ENCODE measurements at places on chromosomes 2 and 18.

GRCh38 chr2:98369710-98370239 is 23.5 kb downstream of the CNGA3 start:
- DNase-seq: no peak

- no peak for DNase-seq
Observed at GRCh38 chr18:41933778-41934177, 21.3 kb upstream of the PIK3C3 start.

- no peak for DNase-seq
Observed at GRCh38 chr2:206784559-206785353, 19.4 kb downstream of the FASTKD2 start.

DNA sequence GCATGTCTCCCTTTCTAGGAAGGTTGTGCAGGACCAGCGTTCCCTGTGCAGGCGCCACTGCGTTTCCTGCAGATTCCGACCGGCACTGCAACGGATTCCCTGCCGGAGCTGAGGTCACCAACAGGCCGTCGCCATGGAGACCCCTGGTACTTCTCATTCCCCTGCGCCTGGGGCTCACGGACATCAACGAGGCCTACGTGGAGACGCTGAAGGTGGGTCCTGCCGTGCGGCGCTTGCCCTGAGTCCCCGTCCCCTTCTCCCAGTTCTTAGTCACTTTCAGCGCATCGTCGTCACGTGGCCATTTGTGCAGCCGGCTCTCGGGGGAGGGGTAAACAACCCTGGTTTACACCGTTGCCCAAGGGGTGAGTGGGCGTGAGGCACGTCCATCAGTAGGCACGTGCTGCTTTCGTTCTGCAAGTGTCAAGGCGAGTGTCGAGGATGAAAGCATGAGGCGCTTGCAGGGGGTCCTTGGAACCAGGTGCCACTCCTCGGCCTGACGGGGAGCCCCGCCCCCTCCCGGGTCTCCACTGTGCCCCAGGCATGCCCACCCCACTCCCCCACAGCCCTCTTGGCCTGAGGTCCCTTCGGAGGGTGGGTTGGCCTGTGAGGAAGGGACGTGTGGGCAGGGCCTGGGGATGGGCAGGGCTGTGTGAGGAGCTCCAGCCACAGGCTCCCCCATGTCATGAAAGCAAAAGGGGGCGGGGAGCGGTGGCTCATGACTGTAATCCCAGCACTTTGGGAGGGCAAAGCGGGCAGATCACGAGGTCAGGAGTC is 19.8 kb downstream of the DTYMK start:
- DNase-seq: no peak

- no peak for DNase-seq
Observed at GRCh38 chr2:144402251-144402650, 117.7 kb downstream of the ZEB2 start.

DNA sequence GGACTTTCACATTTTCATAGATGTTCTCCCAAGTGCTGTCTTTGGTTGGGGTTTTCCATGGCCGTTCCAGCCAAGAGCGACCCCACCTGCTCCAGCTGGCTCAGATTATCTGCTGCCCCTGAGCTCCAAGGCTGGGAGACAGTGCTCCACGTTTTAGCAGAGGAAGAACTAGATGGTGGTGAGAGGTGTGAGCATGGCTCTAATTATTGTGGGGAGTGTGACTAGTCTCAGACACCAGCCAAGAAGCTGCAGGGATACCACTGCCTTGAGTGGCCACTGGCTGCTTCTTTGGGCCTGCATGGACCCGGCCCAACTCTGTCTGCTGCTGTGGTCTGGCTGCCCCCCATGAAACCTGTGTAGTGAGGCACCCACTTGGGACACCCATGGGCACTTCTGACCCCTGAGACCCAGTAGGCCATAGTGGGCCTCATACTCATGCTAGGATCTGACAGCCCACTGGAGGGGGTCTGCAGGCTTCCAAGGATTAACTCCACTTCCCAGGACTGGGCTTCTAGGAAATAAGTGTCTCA is 2.8 kb upstream of the NCL start:
- no peak for DNase-seq

DNA sequence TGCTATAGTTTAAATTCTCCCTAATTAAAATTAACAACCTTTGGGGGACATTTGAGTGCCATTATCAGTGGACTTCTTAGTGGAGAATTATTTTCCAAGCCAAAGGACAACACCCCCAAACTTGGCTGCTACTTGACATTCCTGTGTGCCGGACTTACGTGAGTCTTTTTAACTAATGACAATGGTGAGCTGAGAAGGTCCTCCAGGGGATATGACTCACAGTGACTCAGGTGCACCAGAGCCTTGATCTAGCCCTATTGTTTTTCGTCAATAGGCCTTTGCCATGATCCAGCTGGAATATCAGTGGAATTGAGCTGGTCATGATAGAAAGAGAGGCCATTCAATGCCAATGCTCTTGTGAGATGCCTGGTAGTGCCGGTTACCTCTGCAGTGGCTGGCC is 118.1 kb upstream of the CXCR4 start:
- no peak for DNase-seq

DNA sequence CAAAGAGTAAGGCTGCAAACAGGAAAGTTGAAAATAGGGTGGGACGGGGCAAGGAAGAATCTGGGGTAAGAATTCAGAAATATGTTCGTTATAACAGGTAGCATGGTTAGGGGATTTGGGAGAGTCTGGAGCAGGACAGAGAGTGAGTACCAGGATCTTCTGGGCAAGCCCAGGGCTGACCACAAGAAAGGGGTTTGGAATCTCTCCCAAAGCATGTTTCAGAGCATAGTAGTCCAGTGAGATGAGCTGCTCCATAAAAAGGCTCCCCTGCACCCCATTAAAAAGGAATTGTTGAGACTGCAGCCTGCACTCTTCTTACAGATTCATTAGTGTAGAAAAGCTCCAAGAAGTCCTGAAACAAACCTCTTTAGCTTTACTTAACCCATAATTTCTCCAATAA is 291.1 kb downstream of the MTX2 start:
- no peak for DNase-seq

DNA sequence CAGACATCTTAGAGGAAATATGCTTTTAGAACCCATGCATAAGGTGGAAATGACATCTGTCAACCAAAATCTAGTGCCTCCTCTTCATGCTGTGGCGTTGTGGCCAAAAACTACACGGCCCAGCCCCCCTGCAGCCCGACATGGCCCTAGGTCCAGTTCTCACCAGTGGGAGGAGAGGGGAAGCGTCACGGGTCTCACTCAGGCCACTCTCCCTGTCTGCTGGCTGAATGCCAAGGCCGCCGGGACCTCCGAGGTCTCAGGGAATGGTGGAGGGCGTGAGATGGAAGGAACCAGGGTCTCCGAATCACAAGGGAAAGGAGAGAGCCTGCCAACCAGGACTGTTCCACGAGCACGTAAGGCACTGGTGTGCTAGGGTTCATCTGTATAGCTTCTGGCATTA is 361.0 kb downstream of the ANAPC1 start:
- DNase-seq: no peak

DNA sequence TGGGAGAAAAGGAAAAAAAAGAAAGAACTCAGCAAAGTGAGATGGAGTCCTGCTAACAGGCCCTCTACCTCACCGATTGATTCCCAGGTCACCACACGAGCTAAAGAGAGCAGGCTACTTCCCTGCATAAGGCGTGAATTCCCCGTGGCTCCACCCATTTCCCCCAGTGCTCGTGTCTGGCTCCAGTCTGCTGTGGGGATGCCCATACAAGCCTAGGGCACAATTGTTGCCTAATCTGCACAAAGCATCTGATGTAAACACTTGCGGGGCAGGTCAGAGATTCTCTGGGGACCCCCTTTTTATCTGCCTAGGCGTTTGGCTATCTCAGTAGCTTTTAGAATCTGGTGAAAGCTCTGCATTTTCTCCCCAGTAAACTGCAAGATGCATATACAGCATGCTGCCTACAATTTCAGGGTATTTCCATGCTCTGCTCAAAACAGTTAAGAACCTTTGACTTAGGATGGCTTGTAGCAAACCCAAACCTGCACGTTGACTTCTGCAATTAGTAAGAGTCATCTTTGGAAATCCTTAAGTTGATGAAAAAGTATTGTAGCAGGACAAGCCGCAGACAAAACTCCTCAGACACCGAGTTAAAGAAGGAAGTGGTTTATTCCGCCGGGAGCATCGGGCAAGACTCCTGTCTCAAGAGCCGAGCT is 34.8 kb downstream of the MYO3B start:
- no peak for DNase-seq

- no peak for DNase-seq
Observed at GRCh38 chr2:38661306-38661705, 4.6 kb upstream of the GALM start.

DNA sequence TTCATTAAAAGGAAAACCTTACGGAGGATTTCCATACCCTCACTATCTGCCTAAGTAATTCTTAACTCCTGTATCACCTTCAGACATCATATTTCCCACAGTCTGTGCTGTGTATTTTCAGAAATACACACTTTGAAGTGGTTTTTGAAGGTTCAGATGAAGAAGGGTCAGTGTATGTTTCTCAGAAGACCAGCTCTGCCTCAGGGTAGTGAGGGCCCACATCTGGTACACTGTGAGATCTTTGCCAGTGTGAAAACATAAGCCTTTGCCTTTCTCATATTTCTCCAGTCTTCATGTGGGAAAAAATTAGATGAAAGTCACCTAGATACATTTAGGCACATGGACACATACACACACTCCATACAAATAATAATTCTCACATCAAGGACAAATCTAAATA is 408.4 kb downstream of the RIT2 start:
- no peak for DNase-seq

GRCh38 chr18:36856815-36857214 is 27.9 kb downstream of the KIAA1328 start:
- no peak for DNase-seq

- no peak for DNase-seq
Observed at GRCh38 chr2:177698281-177698680, 305.7 kb downstream of the AGPS start.

DNA sequence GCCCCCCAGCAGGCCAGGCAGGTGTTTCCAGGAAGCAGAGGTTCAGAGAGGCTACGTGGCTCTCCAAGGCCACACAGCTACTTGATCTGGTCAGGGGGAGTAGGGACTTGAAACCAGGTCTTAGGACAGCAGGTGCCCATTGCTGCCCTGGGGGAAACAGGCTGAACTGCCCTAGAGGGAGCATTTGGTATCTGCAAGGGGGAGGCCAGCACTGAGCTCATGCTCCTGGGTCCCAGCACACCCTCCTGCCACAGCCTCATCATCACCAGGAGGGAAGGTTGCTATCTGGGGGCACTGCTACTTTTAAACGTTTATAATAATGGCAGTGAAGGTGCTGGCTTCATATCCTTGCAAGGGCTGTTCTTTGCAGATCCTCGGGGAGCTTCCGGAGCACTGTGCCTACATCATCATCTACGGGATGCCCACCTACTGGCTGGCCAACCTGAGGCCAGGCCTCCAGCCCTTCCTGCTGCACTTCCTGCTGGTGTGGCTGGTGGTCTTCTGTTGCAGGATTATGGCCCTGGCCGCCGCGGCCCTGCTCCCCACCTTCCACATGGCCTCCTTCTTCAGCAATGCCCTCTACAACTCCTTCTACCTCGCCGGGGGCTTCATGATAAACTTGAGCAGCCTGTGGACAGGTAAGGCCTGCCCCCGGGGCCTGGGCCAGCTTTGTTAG is 36.1 kb downstream of the ABCG8 start:
- no peak for DNase-seq

DNA sequence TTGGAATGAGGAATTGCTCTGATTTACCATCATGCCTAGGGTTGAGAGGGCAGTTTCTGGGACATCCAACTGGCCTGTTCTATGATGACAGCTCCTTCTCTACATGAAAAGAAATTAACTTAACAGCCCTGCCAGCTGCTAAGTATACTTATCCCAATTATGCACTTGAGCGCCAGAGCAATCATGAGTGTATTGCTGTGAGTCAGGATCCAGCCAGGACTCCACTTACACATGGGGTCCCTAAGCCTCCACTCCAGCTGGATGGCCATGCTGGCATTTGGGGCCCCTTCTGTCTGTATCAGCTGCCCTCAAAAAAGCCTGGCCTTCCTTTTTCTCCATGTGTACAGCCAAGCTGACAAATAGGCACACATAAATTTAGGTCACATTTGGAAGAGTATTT is 481.9 kb downstream of the TMX3 start:
- DNase-seq: no peak

GRCh38 chr2:208983486-208983885 is 440.4 kb upstream of the MAP2 start:
- no peak for DNase-seq

GRCh38 chr2:97849881-97850528 is 136.6 kb downstream of the ZAP70 start:
- DNase-seq: no peak

DNA sequence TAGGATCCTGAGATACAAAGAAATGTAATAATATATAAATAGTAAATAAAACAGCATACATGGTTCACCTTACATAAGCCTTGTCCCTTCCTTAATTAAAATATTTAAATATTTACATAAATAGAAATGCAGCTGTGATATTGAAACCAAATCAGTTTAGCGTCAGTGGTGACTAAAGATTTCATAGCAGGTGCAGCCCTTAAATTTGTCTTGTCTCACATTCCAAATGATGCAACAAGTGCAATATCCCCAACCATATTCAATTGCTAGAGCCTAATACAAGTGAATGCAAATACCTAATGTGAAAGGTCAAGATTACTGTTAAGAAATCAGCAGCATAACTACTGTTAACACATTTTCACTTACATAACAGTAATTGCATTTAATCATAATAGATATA is 539.5 kb downstream of the NYAP2 start:
- no peak for DNase-seq

DNA sequence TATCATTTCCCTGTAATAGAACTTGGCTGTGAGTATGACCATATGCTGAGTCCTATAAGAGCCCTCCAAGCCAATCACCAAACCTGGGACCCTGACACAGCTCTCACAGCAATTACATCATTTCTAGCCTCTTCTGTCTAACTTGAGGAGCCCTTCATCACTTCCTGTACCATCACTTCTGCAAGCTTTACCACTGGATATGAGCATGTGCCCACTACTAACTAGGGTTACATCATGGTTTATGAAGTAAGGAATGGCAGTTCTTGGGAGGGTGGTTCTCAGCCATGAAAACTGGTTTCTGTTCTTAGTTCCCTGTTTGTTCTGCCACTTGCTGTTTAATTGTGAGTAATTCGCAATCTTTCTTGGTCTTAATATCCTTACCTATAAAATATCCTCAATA is 31.0 kb upstream of the EPB41L3 start:
- DNase-seq: no peak

DNA sequence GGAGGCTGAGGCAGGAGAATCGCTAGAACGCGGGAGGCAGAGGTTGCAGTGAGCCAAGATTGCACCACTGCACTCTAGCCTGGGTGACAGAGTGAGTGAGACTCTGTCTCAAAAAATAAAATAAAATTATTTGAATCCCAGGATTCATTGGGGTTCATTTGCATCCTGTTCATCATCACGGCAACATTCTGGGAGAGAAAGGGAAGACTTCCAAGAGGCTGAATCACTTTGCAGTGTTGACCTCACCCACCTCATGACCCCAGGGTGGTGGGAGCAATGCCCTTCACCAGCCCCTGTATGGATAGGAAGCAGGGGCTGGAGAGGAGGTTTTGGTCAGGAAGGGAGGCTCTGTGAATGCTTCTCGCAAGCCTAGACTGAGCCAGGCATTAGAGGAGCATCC is 195.6 kb downstream of the CTIF start:
- no peak for DNase-seq

Data from HuH-7 (cell line).